Activated CD4-positive, alpha-beta T cell treated with anti-CD3 and anti-CD28 coated beads for 36 hours (primary cell): ENCODE measurements at places on chromosomes 1 and 21.
A peak's percentile ranks its signal among the peaks of the same experiment; 100 is the strongest.

DNA sequence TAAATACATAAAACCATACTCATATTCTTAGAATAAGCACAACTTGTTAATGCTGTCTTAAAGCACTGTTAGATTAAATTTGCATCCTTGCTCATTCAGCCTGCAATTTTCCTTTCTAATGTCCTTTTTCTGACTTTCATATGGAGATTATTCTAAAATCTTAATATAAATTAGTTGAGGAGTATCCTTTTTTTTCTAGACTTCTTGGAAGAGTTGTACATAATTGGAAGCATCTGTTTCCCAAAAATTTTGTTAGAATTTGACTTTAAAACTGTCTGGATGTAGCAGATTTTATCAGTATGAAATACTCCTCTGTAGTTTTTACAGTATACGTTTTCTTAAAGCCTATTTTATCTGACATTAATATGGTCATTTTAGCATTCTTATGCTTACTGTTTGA is 9.7 kb downstream of the KIFAP3 start:
- no peak for DNase-seq

DNA sequence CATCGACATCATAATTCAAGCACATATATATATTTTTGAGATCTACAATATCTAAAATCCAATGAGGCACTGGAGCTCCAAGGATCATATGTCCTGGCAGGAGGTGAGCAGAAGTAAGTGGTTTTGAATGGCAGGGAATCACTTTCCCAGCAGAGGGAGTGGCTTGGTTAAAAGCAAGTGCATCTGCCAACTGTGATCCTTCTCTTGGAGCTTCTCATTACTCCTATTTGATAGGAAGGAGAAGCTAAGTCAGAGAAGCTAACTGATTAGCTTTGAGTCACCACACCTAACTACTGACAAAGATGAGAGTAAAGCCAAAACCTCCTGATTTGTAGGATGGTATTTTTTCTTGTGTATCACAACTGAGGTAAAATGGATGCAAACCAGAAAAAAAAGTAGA is 55.0 kb downstream of the ALG14 start:
- no peak for DNase-seq

DNA sequence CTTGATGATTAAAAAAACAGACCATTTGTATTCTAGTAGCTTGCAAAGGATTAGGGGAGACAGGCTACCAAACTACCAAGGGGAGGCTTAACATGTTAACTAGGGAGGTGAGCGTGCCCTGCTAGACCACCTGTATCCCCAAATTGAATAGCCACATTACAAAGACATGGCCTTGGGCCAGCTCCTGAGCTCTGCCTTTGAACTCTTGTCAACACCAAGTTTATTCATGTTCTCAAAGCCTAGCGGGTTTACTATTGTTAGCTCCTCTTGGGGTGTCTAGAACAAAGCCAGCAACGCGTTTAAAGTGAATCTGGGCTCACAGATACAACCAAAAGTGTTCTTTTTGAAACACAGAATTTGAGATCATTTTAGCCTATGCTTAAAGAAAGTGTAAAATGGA is 36.3 kb downstream of the SMYD2 start:
- DNase-seq, result no peak

GRCh38 chr1:228037401-228038386 is 30.9 kb downstream of the WNT3A start:
- peak; percentile 75 for DNase-seq

GRCh38 chr1:227900571-227901051 is 47.1 kb downstream of the WNT9A start:
- peak; percentile 3 for DNase-seq

DNA sequence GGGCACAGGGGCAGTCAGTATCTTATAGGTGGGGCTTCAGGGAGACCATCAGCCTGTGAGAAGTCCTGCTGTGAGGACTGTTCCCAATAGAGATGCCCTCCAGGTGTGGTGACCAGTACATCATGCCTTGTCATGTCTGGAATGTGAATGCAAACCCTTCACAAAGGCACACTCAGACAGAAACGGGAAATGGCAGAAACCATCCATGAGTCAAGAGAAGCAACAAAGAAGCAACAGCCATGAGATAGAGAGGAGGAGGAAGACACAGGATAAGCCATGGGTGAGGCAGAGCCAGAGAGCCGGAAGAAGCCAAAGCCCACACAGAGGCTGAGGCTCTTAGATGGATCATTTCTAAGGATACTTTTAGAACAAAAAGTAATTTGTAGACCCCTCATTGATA is 20.1 kb upstream of the ZP4 start:
- DNase-seq, result no peak

GRCh38 chr1:147072482-147073432 is 99.5 kb downstream of the PRKAB2 start:
- peak; percentile 65 for DNase-seq

DNA sequence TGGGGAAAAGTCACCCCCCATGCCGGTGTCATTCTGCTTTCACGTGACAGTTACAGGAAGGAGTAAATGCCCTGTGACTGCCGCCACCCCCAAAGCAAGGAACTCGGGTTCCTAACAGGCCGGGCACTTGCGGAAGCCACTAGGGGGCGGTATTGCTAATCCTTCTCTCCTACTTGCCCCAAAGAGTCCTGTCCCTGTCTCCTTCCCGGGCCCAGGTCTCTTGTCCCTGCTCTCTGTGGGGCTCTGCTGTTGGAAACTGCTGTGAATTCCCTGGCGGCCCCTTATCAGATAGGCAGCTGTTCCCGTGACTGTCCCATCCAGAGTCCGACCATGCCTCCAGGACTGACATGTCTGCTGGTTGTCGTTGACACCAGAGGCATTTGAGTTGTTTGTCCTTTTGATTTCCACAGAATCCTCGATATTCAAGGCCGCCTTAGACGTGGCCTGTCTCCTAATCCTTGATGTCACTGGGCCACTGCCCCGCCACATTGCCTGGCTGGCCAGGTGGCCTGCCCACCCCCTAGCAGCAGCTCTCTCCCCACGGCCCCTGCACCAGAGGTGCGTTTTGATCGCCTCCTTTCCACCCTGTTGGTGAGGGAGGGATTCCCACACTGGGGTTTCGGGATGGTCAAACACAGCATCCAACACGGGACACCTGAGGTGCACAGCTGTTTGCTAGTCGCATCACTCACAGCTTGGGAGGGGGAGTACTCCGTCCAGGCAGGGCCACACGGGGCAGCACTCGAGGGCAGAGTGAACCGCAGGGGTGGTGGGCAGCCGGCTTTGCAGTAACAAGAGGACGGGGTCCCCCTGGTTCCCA is 37.3 kb downstream of the CHAF1B start:
- DNase-seq, result peak; percentile 65

DNA sequence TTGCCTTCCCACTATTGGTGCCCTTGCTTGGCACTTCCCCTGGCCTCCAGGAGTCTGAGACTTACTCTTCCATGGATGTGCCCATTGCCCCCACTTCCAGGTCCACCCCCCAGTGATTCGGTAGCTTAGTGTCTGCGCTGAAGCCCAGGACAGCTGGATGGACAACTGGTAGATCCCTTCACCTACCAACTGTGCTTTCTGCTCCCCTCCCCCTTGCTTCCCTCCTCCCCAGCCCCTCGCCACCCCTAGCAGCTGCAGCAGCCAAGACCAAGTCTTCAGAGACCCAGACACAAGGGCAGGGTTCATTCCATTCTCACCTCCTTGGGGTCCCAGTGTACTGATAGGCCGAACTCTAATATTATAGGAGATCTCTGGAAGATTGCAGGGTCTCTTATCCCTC is 6.9 kb downstream of the LMNA start:
- DNase-seq, result no peak

DNA sequence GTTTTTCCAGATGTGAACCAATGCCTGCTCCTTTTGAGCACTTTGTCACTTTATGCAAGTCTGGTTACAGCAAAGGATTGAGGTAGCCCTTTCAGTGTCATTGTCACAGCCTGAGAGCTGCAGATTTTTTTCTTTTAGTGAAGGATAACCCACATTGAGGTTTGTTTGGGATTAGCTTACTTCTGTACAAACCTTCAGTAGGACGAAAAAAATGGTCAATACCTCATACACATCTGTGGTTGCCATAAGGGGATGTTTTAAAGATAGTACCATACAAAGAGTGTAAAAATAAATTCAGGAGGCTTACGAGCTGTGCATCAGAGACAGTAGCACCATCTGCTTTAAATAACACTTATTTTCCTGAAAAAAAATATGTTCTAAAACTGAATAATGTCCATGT is 566.0 kb downstream of the AJAP1 start:
- DNase-seq, result no peak

DNA sequence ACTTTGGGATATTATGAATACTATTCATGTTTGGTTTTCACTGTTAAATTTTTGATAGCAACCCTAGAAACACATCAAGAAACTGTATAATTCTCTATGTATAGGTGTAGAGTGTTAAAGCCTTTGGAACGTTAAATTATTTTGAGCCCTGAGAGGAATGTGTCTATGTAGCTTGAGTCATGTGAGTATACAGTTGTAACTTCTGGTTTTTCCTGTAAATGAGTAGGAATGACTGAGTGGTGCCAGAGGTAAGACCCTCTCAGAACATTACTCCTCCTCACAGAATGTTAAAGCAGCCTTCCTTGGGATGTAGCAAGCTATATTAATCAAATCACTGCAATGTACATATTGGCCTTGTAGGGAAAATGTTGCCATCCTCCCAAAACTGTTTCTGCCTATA is 69.0 kb downstream of the C1orf21 start:
- no peak for DNase-seq

GRCh38 chr21:44300262-44300959 is 558 bp downstream of the PFKL start:
- DNase-seq, result peak; percentile 75
